ENCODE measurements at places on chromosomes 1 and 21. TPM values are rescaled to one million over a fixed set of nuclear protein-coding genes. Genes with fewer than 3 reads are reported as not detected.

The CFHR1 gene
- 1.7 TPM for total RNA-seq

The OR2M3 gene
- total RNA-seq = not detected

The RGS13 gene
- 0.71 TPM for total RNA-seq

The CYP4Z1 gene
- total RNA-seq = 1.0 TPM

The CSMD2 gene
- total RNA-seq = 2.2 TPM

The GBP6 gene
- total RNA-seq = not detected

The C1orf226 gene
- total RNA-seq = 4.4 TPM

The NBPF4 gene
- total RNA-seq = 0.19 TPM

The CNR2 gene
- total RNA-seq = 0.06 TPM

The LIN9 gene
- total RNA-seq = 1.8 TPM

The LCA5L gene
- total RNA-seq = 0.39 TPM

The ADGRL2 gene
- total RNA-seq = 62.7 TPM

The NBPF3 gene
- total RNA-seq = 6.6 TPM

The TCHH gene
- 0.27 TPM for total RNA-seq

The TLCD4 gene
- total RNA-seq = 17.3 TPM

The C1orf141 gene
- total RNA-seq = not detected

The HAPLN2 gene
- total RNA-seq = 0.94 TPM

The SELL gene
- 10.3 TPM for total RNA-seq

The FAM177B gene
- total RNA-seq = 0.18 TPM

The OR14A16 gene
- not detected for total RNA-seq

The S100A7 gene
- not detected for total RNA-seq

The GPX7 gene
- 21.0 TPM for total RNA-seq

The MIS18A gene
- total RNA-seq = 4.6 TPM
